CD4-positive, alpha-beta T cell treated with Interferon gamma for 1 hour (primary cell): ENCODE measurements at places on chromosomes 2 and 18.

- no peak for DNase-seq
Observed at GRCh38 chr2:88933980-88934379, 242.5 kb downstream of the RPIA start.

DNA sequence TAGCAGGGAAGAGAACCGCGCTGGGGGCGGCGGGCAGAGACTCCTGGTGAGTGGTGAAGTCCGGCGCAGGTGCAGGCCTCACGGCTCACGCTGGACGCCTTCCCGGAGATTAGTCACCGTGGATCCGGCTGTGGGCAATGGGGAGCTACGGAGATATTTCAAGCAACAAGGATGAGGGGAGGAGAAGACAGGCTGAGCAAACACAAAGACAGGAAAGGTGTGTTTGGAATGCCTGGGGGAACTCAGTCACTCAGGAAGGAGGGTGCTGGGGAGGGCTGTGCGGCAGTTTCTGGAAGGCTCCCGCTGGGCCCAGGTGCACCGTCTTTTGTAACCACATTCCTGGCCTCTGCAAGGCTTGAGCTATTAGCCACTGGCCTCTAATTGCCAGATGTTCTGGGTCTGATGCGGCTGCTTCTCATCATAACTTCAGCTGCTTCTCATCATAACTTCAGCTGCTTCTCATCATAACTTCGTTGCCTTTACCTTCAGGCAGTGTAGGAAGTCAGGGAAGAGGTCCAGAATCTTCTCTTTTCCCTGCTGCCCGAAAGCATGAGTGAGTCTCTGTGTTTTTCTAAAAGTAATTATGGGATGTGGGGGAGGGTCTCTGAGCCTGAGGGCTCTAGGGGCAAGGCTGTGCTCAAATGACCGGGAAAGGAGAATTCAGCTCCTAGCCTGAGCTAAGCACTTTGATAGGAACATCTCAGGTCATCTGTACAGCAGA lies 118.9 kb downstream of the PXDN start:
- no peak for DNase-seq

DNA sequence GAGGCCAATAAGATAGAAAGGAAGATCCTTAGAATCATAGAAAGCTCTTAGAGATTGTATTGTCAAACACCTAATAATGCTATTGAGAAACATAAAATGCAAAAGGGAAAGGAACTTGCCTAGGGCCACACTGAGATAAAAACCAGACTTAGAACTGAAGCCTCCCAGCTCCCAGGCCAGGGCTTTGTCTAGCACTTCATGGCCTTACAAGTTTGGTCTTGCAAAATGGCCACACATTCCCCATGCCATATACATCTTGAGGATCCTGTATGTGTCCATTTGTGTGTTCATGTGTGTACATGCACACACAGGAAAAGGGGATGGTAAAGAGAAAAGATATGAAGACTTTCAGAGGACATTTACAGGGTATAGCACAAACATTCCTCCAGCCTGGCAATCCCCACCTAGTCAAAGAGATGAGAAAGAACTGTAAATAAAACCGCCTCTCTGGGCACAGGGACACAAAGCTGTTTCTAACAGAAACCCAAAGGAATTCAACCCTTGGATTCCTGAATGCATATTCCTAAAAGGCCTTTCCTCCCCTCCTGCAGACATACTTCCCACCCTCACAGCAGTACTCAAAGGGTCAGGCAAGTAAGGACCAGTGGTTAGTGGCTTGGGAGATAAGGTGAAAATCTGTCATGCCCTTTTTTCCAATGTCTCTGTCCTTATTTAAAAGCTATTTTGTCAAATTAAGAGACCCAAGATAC lies 99.7 kb upstream of the KLHL29 start:
- no peak for DNase-seq

DNA sequence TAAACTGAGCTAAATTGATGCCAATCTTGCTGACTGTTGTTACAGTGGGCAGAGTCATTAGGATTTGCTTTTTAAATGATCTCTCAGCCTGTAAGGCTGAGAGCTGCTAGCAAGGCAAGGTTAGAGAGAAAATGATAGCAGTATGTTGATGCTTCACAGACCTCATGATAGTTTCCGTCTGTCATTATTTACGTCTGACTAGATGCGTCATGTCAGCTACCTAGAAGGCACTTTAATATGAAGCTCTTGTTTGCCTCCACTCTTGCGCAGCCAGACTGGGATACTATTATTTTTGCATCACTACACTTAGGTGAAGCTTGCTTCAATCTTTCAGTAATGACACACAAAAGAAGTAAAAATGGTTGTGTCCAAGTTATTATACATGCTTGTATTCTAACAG lies 313.8 kb downstream of the LNPK start:
- DNase-seq, result no peak

DNA sequence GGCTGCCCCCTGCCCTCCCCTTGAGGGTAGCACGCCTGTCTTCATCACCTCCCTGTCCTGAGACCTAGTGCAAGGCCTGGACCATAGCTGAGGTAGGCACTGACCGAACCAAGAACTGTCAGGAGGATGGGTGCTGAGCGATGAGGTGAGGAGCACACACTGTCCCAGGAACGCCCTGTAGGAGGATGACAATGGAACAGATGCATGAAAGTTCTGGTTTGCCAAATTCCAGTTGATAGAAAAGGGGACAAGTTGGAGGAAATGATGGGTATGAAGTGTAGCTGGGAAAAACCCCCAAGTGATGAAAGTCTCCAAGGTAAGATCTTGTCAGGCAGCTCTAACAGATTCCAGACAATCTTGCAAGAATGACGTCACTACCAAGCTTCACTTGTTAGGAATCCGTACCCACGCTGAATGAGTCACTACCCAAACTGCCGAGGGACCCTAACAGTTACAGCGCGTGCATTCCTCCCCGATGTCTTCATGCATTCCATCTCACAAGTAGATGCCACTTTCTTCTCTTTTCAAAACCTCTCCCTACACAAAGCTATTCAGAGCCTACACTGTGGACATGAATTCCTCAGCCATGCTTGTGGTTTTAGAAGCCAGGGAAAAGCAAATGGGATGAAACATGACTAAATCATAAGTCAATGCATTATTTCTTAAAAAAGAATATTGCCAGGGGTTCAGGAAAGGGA lies 27.6 kb downstream of the MRPL33 start:
- no peak for DNase-seq

- DNase-seq, result no peak
Observed at GRCh38 chr18:36295880-36296301, 1.6 kb upstream of the FHOD3 start.

DNA sequence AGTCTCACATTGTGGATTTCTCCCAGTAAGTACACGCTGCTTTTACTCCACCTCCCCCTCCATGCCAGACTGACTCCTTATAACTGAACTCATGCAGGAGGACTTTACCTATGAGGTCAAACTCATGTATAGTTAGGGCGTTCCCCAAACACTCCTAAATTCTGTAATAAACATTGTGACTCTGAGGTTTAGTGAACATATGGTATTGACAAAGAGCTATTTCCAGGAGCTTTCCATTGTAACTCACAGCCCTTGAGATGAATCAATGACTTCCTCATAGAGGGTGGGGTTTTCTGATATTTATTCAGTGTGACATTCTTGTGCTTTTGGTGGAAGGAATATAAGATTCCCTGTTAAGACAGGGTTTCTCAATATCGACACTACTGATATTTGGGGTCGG lies 337.4 kb upstream of the SLC14A2 start:
- DNase-seq, result no peak

GRCh38 chr2:149653831-149654445 lies 66.4 kb upstream of the MMADHC start:
- no peak for DNase-seq

DNA sequence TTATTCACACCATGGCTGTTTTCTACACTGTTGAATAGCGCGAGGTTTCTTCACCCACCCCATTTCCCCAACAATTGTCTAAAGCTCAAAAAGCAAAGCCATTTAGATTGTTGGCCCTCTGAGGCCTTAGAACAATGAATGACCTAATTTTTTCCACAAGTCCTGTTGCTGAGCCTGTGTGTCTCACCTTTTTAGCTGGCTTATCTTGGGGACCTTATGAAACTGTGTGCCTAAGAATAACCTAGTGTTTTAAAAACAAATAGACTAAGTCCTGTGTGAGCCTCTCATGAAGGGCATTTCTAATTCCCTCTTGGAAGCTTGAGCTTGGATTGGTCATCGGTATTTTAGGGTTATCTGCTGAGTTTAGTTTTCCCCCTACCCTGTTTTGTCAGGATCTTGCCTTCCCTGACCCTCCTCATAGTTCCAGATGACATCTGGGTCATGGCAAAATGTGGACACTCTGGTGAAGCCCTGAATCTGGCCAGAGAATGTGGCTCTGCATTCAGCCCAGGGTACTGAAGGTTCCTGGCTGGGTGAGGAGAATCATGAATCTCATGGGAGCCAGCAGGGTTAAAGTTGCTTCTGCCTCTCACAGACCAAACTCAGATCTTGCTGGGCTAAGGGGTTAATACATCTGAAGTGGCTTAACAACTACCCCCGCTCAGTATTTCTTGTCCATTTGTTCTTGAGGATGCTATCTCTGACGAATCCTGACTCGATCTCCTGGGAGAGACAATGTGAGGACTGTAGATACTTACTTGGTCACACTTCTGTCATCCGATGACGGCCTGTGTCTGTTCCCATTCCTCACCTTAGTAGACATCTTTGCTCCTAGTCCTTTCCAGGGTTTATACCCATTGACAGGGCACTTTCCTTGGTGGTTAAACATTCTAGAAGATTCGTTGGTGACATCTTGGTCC lies 104.2 kb upstream of the MAP4K3 start:
- DNase-seq, result no peak

- no peak for DNase-seq
Observed at GRCh38 chr2:20504174-20504573, 57.3 kb downstream of the RHOB start.

GRCh38 chr2:134573724-134574123 lies 145.1 kb downstream of the TMEM163 start:
- no peak for DNase-seq

GRCh38 chr2:227871375-227871791 lies at the start of gene DAW1:
Gene DAW1, plus strand, starts transcription at chr2:227871631. Its CDS starts 59 bp downstream, at chr2:227871690.
- peak; percentile 37 for DNase-seq

GRCh38 chr2:32277363-32277673 lies 386 bp upstream of the YIPF4 start:
- no peak for DNase-seq

DNA sequence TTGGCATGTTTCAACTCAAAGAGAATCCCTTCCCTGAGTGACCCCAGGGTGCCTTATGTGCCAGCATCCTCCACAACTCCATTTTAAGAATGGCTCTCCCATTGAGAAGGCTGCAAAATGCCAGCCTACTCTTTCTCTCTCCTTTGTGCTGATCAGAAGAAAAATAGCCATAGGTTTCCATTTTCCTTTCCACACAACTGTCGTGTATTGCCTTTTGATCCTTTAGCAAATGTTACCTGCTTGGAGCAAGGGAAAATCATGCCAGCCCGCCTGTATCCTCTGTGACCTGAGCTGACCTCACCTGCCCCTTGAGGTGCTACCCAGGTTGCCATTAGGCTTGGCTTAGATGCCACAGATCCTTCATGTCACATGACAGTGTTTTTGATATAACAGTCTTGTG lies 38.8 kb downstream of the DPYSL5 start:
- no peak for DNase-seq

DNA sequence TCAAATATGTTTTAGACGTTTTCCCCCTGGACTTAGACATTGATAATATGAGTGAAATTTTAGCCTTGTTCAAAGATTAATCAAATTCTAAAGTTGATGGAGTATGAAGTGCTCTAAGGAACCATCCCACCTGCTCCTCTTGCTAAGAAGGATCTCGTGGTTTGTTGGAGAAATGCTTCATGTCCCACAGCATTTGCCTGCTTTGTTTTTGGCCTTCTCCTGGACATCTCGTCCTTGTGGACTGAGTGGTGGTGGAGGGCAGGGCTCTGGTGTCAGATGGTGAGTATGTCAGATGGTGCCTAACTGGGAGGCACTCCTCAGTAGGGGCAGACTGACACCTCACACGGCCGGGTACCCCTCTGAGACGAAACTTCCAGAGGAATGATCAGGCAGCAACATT lies 39.7 kb upstream of the KCNE4 start:
- DNase-seq, result no peak

DNA sequence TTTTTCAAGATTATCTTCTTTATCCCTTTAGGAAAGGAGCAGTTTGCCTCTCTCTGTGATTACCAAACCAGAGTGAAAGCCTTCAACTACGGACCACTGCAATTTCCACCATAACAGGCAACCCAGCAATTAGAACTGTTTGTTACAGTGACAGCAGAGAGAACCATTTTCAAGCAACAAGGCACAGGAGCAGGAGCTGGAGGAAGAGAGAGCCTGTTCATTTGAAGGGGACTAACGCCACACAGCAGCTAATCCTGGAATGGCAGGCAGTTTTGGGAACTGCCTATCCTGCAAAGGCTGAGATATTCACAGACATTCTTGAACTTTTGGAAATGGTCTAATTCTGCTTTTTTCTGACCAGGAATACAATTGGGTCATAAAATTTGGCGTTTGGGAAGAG lies 1541.9 kb upstream of the PIK3C3 start:
- no peak for DNase-seq
